ENCODE measurements at places on chromosomes 3 and 15.

- no peak for DNase-seq
Measured at GRCh38 chr3:73175698-73176097, 114.2 kb downstream of the EBLN2 start.

DNA sequence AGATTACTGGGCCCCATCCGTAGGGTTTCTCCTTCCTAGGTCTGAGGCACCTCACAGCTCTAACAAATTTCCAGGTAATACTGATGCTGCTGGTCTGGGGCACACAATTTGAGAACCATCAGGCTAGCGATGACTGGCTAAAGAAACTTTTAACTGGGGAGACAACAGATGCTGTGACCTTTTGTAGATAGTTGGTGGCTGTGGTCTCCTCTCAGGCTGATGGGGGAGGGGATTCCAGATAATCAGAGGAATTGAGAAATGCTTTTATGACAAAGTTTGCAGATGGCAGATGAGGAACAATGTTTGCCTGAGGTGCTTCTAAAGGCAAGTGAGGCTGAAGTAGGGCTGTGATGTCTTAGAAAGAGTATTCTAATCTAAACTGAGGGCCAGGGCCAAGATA lies 13.8 kb upstream of the CCR9 start:
- DNase-seq, result no peak

- DNase-seq, result no peak
Measured at GRCh38 chr3:100175637-100176280, 61.5 kb upstream of the FILIP1L start.

- no peak for DNase-seq
Measured at GRCh38 chr3:194370753-194371152, 1.2 kb upstream of the LRRC15 start.

DNA sequence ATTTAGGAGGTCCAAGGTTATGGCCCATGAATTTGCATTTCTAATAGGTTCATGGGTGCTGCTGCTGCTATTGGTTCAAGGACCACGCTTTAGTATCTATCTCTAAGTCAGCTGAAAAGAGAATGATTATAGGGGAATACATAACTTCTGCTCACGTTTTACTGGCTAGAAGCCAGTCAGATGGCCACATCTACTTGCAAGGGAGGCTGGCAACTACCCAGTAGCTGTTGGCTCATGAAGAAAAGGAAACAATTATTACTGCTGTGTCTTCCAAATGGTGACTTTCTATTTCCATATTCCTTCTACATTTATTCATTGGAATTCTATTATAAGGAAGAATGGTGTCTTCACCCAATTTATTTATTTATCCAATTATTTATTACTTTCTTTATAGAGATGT lies 54.2 kb downstream of the SLC25A36 start:
- no peak for DNase-seq

All from coronary artery (tissue), 2 donors.